ENCODE measurements at places on chromosomes 12 and 14. TPM values are rescaled to one million over a fixed set of nuclear protein-coding genes. Genes with fewer than 3 reads are reported as not detected.

DNA sequence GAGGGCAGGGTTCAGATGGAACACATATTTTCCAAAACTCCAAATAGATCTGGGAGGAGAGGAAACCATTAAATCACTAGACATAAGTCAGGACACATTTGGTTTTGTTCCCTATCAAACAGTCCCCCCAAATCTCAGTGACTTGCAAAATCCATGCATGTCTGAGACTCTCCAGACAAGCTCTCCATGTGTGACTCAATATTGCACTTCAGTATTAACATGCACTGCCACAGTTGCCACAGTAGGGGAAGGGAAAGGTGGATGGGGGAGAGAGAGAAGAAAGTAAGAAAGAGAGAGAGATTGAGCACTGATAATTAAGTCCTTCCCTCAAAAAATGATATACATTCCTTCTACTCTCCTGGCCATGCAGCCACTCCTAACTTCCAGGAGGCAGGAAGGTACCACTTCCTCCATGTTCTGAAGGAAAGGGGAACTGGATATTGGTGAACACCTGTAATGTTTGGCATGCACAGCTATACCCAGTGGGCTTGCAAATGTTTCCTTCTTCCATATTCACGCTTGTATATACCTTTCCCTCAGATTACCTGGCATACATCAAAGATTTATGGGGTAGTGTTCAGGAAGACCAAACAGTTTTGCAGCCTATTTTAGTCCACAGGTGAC is 310.0 kb downstream of the ZFP36L1 start:
- no peak for DNase-seq

- no peak for DNase-seq
Observed at GRCh38 chr12:132560364-132560613, 50.1 kb downstream of the LRCOL1 start.

Gene CNTN1
- 0.16 TPM for total RNA-seq

DNA sequence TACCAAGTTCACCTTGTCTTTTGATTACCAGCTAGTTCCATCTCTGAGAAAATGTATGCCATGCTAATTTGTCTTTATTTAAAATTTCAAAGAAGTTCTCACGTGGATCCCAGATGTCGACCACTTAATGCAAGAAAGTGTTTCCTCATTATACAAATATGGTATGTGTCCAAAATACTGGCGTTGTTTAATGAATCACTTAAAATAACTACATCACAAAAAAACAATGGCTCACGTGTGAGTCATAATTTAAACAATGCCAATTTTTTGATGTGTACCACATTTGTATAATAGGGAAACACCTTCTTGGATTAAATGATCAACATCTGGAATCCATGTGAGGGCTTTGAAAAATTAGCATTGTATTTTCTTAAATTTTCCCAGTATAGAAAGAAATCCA is 40.8 kb downstream of the DBX2 start:
- DNase-seq = no peak

GRCh38 chr12:45695606-45696005 is 33.9 kb upstream of the ARID2 start:
- DNase-seq = no peak

GRCh38 chr14:53249059-53249458 is 95.9 kb upstream of the DDHD1 start:
- no peak for DNase-seq

DNA sequence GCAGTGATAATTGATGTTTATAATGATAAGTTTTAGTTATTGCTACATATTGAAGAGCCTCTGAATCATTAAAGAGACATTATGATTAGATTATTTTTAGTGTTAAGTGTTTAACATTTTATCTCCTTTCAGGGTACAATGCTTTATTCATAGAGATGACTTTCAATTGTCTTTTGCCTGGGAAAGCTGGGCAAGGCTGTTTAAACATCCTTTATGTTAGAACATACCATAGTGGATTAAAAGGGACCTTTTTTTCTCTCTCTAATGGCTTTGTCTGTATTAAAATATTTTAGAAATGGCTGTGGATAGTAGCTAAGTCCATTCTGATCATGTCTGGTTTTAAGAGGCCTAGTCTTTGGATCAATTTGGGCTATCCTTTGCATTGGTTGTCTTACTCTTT is 427.5 kb upstream of the MIS18BP1 start:
- no peak for DNase-seq

GRCh38 chr14:90757452-90757851 is 58.8 kb downstream of the TTC7B start:
- DNase-seq = peak; percentile 47

GRCh38 chr12:66763467-66763866 is 84.6 kb upstream of the GRIP1 start:
- DNase-seq = no peak

- DNase-seq = no peak
Observed at GRCh38 chr14:60807971-60808370, 73.4 kb downstream of the MNAT1 start.

- no peak for DNase-seq
Observed at GRCh38 chr14:83707056-83707455, 1822.9 kb upstream of the FLRT2 start.

DNA sequence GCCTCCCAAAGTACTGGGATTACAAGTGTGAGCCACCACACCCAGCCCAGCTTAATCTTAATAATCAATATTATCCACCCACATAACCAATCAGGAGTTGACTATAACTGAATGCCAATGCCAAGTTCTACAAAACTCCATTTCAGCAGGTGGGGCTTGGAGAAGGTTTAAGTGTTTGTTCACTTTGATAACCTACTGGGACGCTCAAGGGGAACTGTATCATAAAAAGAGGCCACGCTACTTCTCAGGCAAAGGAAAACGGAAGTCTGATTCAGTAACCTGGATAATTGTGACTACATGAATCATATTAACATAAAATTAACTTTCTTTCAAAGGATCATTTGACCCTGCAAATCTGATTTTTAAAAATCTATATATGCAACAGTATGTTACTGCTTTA is 179.2 kb downstream of the BCAT1 start:
- no peak for DNase-seq

DNA sequence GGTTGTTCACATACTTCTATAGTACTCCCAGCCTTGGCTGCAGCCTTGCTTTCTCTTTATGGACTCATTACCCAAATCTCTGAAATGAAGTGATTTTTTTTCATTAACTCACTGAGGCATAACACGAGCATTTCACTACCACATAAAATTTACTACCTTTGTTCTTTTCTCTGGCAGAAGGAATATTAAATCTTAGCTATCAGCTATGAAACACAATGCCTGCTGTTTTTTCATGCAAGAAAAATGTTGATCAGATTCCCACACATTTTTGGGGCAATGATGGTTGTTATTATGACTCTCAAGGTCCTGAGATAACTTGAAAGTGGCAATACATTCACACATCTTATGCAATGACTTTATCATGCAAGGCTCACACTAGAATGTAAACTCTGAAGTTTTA is 225.3 kb upstream of the ATP2B1 start:
- DNase-seq = no peak

Gene POMT2
- total RNA-seq = 9.7 TPM

Gene ZDHHC17
- 17.2 TPM for total RNA-seq

Gene RD3L
- total RNA-seq = 7.6 TPM

- no peak for DNase-seq
Observed at GRCh38 chr12:53944907-53945847, 6.5 kb downstream of the HOXC13 start.

DNA sequence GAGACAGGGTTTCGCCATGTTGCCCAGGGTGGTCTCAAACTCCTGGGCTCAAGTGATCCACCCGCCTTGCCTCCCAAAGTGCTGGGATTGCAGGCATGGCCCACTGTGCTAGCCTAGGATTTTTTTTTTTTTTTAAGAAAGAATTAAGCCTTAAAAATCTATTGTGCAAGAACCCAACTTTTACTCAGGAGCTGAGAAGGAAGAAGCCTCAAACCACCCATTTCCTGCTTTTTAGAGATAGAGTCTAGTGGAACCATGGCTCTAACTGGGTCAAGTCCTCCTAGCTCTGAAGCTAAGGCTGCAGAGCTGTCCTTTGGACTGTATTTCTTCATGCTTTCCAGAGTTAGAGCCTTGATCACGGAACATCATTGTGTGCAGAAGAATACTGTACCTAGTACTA is 1.3 kb upstream of the TSFM start:
- no peak for DNase-seq

DNA sequence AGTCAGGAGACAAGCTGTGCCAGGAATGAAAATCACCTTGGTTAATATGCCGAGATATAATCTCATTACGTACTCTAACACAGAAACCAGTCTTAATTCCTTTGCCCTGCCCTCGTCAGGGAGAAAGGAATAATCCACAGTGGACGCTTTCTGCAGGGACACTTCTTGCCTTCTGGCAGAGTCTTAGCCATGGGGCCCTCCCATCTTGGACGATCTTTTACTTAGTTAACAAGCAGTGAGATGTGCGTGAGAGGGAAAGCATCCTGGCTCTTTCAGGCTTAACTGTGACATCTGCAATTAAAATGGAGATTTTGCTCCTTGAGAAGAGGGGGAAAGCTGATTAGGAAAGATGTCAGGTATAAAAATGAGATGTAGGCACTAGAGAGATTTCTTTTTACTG is 246.4 kb downstream of the TMEM132C start:
- DNase-seq = no peak

Gene LBHD2
- not detected for total RNA-seq

GRCh38 chr14:61968207-61968606 is 206.0 kb downstream of the SNAPC1 start:
- no peak for DNase-seq

- no peak for DNase-seq
Observed at GRCh38 chr12:48019639-48020265, 15.5 kb upstream of the COL2A1 start.

DNA sequence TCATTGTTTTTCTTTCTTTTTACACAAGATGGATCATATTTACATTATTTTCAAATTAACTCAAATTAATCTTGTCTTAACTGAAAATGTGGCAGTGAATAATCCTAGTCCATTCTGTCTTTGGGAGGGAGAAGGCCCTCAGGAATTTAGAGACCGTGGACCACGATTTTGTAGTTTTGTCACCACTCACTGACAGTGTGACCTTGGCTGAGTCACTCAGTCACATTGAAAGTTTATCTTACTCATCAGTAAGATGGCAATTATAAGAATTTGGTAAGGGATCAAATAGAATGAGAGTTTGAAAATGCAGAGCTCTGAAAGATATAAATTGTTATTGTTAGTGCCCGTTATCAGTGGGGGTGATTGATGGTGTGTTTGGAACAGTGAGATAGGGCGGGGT is 16.4 kb downstream of the FOXJ2 start:
- DNase-seq = no peak

- DNase-seq = no peak
Observed at GRCh38 chr12:19895246-19896020, 456.1 kb downstream of the AEBP2 start.

Gene LRCOL1
- not detected for total RNA-seq

Gene FGF23
- not detected for total RNA-seq

Gene DHRS2
- not detected for total RNA-seq

- DNase-seq = no peak
Observed at GRCh38 chr12:112908548-112908947, 1.8 kb downstream of the OAS1 start.

Gene BTBD7
- total RNA-seq = 17.6 TPM

- DNase-seq = no peak
Observed at GRCh38 chr14:105430565-105430964, 10.9 kb downstream of the MTA1 start.

Gene KRT82
- not detected for total RNA-seq

Gene TAS2R7
- not detected for total RNA-seq

- DNase-seq = peak; percentile 91
Observed at GRCh38 chr14:61466249-61466904, 145.0 kb downstream of the PRKCH start.

Gene ESPL1
- total RNA-seq = 0.59 TPM

Gene DACT1
- total RNA-seq = 3.5 TPM

GRCh38 chr14:64870160-64870559 is 9.5 kb downstream of the SPTB start:
- DNase-seq = no peak
